ENCODE measurements at places on chromosomes 5 and 9. TPM values are rescaled to one million over a fixed set of nuclear protein-coding genes. Genes with fewer than 3 reads are reported as not detected.
A peak's percentile ranks its signal among the peaks of the same experiment; 100 is the strongest.

The GKAP1 gene
- 12.1 TPM for total RNA-seq

The SRP19 gene
- 53.8 TPM for total RNA-seq

The PCDHGA2 gene
- 0.32 TPM for total RNA-seq

The STPG3 gene
- total RNA-seq = 0.26 TPM

The TEX48 gene
- not detected for total RNA-seq

The PRRX2 gene
- 0.68 TPM for total RNA-seq

GRCh38 chr5:77869116-77869798 lies 93.1 kb upstream of the TBCA start:
- no peak overlapping the region for H3K4me3 ChIP-seq
- DNase-seq = no peak
- H3K27ac ChIP-seq = no peak overlapping the region
- H3K4me1 ChIP-seq = peaks cover 7% of the 10 kb centered on the region
- H3K36me3 ChIP-seq = no peaks in the 10 kb centered on the region

DNA sequence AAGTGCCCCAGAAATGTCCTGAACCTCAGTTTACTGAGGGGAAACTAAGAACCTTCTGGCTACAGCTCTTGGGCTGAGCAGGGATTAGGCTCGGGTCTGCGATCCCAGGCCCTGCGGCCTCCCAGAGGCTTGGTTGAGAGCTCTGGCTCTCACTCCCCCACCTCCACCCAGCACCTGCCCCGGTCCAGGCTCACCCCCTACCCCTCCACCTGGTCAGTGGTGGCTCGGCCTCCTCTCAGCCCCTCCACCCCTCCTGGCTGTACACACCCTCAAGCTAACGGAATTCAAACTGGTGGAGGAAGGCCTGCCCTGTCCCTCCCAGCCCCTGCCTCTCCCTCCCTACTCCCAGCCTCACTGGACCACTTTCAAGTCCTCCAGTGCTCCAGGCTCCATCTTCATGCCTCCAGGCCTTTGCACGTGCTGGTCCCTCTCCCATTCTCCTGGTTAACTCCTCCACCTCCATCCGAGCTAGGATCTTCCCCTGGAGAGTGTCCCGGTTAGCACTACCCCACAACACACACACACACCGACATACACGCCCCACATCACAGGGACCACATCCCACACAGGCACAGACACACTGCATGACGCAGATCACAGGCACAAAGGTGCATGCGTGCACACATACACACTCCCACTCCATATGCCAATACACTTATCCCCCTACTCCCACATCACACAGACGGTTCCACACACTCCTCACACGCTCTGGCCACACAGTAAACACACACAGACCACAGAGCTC lies 130.9 kb downstream of the C9orf50 start:
- peak overlapping the region; percentile 85 for H3K4me3 ChIP-seq
- peak overlapping the region; percentile 81 for H3K27ac ChIP-seq
- no peak for DNase-seq
- peaks cover 59% of the 10 kb centered on the region for H3K4me1 ChIP-seq
- no peaks in the 10 kb centered on the region for H3K36me3 ChIP-seq

- no peak overlapping the region for H3K4me3 ChIP-seq
- no peak for DNase-seq
- H3K36me3 ChIP-seq = no peaks in the 10 kb centered on the region
Measured at GRCh38 chr9:105835721-105836120, 141.4 kb downstream of the TMEM38B start.

GRCh38 chr9:109765830-109766229 lies 14.2 kb upstream of the PALM2AKAP2 start:
- H3K4me3 ChIP-seq = no peak overlapping the region
- peaks cover 4% of the 10 kb centered on the region for H3K4me1 ChIP-seq
- H3K36me3 ChIP-seq = no peaks in the 10 kb centered on the region

GRCh38 chr5:151643388-151643787 lies 43.3 kb downstream of the SPARC start:
- DNase-seq = no peak
- no peak overlapping the region for H3K27ac ChIP-seq
- H3K4me3 ChIP-seq = no peak overlapping the region
- no peaks in the 10 kb centered on the region for H3K36me3 ChIP-seq

DNA sequence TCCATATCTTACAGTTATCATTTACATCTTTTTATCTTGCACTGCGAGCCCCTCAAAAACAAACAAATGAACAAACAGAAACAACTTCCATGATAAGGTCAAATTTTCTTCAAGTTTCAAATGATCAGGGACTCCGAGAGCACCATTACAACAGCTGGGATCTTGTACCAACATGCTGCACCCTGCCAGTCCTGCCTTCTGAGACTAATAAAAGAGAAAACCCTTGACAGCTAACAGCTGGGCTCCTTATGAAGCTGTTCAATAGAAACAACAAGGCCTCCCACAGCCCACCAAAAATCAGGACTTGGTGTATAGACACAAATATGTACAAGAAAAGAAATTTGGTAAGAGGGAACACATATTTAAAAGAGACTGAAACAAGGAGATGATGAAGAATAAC lies 985.3 kb upstream of the DMAC1 start:
- H3K27me3 ChIP-seq = no peaks in the 10 kb centered on the region
- H3K4me1 ChIP-seq = peaks cover 46% of the 10 kb centered on the region
- peak overlapping the region; percentile 5 for H3K4me3 ChIP-seq
- no peak for DNase-seq
- H3K27ac ChIP-seq = no peak overlapping the region
- H3K36me3 ChIP-seq = no peaks in the 10 kb centered on the region

DNA sequence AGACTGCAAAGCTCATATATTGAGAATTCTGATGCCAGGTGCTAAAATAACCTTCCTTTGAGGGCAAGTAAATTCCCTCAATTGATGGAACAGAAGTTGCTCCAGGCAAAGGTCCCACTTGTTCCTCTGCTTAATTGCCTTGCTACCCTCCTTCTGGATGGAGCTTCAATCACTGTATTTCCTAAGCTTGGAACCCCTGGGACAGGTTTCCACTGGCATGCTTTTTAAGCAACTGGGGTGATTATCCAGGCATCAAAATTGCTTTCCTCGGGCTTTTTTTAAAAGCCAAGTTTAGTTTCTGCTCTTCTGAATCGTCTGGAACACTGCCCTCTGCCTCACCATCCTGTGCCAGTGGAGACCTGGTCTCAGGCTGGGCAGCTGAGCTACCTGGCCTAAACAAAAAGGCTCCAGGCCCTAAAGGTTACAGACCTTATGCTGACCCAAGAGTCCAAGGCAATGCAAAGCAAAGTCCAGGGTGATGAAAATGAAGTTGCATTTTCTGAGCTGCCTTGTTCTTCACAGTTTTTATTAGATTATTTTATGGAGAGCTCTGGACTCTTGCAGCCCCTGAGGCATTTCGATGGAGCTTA lies 167.9 kb upstream of the CD180 start:
- H3K36me3 ChIP-seq = no peaks in the 10 kb centered on the region
- H3K27me3 ChIP-seq = no peaks in the 10 kb centered on the region
- H3K4me1 ChIP-seq = no peaks in the 10 kb centered on the region

- peaks cover 17% of the 10 kb centered on the region for H3K27me3 ChIP-seq
- no peak for DNase-seq
- H3K27ac ChIP-seq = peak overlapping the region; percentile 66
- H3K4me1 ChIP-seq = peaks cover 29% of the 10 kb centered on the region
- H3K4me3 ChIP-seq = no peak overlapping the region
- H3K36me3 ChIP-seq = no peaks in the 10 kb centered on the region
Measured at GRCh38 chr9:114496011-114496410, 9.3 kb downstream of the WHRN start.

DNA sequence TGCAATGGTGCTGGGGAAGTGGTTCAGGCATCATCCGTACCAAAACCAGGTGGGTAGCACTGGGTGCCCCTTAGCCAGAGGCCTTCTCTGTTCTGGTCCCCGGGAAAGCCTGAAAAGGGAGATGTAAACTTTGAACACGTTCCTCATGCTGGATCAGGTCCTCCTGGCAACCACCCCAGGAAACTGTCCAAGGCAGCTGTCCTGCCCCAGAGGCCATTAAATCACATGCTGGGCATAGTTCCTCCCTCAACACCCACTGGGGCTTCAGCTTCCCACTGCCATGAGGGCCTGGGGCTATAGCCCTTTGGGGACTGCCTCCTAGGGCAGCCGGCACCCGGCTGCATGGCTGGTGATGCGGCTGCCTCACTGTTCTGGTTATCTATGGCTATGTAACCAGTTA lies 228.9 kb upstream of the MVB12B start:
- H3K4me1 ChIP-seq = peaks cover 15% of the 10 kb centered on the region
- H3K36me3 ChIP-seq = no peaks in the 10 kb centered on the region
- H3K27ac ChIP-seq = no peak overlapping the region
- H3K27me3 ChIP-seq = no peaks in the 10 kb centered on the region

DNA sequence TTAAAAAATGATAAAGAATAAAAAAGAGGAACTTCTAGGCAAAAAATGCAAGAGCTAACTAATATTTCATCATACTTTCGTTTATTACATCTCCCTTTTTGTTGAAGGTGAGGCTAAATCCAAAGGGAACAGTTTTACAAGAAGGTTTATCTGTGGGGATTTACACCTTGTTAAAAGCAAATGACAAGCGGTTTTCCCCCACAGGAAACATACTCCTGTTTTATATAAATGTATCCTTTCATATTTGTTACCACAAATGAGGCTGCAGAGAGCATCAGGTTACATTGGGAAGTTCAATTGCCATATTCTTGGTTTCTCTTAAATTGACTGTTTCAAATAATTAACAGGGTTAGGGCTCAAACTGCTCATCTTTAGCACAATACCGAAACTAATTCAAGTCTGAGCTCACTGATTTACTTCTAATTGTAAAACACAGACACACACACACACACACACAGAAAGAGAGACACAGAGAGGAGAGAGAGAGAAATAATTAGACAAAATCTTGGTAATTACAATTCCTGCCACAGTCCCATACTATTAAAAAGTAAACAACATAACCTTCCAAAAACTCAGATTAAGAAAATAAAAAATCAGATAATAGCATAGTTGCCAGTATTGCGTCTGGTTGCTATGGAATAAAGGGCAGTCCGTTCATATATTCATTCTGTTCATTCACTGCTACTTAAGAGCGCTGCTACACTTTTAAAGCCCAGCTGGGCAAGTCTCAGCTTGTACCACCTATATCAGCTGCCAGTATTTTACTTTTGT lies 17.1 kb downstream of the RFX3 start:
- H3K27me3 ChIP-seq = no peaks in the 10 kb centered on the region
- peaks cover 44% of the 10 kb centered on the region for H3K4me1 ChIP-seq
- H3K27ac ChIP-seq = peak overlapping the region; percentile 43
- DNase-seq = no peak
- H3K36me3 ChIP-seq = peaks cover 9% of the 10 kb centered on the region
- H3K4me3 ChIP-seq = peak overlapping the region; percentile 14

DNA sequence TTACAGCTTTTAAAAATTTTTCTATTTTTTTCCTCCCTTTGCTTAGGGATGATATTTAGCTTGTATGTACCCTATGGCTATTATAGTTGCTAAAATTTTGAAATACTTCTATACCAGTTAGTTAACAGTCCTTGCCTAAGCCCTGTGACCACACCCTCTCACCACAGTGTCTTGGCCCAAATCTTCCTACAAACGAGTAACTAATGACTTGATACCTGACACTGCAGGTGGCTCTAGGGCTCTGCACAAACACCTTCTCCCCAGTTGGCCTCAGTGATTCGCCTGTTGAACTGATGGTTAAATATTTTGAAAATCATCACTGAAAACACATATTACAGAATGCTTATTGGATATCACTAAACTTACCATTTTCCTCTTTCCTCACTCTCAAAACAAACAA lies 449.6 kb upstream of the CHD1 start:
- no peaks in the 10 kb centered on the region for H3K27me3 ChIP-seq
- no peaks in the 10 kb centered on the region for H3K4me1 ChIP-seq
- DNase-seq = no peak
- H3K4me3 ChIP-seq = no peak overlapping the region
- no peak overlapping the region for H3K27ac ChIP-seq

DNA sequence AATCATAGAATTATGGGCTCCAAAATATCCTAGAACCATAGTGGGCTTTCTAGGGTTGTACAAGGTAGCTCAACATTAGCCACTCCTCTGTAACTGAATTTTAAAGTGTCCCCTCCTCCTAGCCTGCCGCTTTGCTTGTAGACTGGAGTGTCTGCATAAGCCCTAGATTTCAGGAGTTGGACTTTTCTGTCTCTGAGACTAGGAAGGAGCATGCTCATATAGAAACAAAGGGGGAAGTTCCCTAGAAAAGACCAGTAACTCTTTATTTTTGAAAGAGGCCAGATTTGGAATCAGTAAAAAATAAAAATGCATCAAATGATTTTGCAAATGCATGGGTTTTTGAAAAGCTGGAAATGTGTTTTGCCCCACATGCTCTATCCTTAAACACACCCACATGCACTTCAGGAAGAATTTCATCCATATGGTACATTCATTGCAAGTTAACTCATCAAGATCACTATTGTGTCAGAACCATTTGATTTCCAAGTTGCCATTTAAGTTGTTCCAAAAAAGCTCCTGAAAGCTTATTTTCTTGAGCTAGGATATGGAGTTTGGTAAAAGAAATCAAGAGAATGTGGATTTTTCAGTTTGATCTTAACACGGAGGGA lies 121.0 kb upstream of the NR3C1 start:
- no peak overlapping the region for H3K4me3 ChIP-seq
- H3K4me1 ChIP-seq = peaks cover 20% of the 10 kb centered on the region
- H3K36me3 ChIP-seq = no peaks in the 10 kb centered on the region
- H3K27me3 ChIP-seq = no peaks in the 10 kb centered on the region
- H3K27ac ChIP-seq = no peak overlapping the region
- DNase-seq = no peak

GRCh38 chr5:164958688-164959087 lies 1453.3 kb downstream of the MAT2B start:
- DNase-seq = no peak
- no peak overlapping the region for H3K27ac ChIP-seq
- H3K27me3 ChIP-seq = no peaks in the 10 kb centered on the region
- no peaks in the 10 kb centered on the region for H3K4me1 ChIP-seq

DNA sequence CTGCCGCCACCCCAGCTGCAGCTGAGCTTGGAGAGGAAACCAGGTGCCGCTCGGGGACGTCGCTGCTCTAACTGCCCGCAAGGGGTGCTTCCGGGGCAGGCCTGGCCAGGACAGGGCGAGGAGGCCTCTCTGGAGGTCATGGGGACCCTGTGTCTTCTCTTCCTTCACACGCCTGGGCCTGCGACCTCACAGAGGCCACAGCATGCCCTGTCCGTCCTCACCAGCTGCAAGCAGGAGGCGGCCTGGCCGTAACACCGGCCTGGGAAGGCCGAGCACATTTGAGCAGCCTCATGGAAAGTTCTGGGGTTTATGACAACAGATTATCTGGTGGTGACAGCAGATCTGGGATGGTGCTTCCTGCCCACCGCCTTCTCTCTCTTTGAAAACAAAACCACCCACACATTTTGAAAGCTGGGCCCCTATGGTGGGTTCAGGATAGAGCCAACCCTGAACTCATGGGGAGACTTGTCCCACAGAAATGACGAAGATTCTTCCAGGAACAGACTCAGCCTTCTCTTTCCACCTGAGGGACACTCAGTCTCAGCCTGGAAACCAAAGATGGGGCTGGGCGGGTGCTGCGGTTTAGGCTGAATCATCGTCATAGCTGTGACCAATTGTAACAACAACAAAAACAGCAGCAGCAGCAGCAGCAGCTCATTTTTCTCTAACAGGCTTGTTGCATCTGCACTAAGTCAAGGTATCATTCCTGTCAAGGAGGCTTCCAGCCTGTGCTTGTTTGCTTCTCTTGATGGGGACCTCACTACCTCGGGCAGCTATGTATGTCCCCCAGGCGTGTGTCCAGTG lies 99.6 kb upstream of the RAPGEF1 start:
- no peak overlapping the region for H3K4me3 ChIP-seq
- H3K27ac ChIP-seq = no peak overlapping the region
- H3K4me1 ChIP-seq = peaks cover 4% of the 10 kb centered on the region
- H3K27me3 ChIP-seq = no peaks in the 10 kb centered on the region
